Stimulated activated memory B cell treated with anti-CD40 and anti-IgM and Interleukin-4, amounts not matched to agents 10 μg/mL and 1 μg/mL and 100 μg/mL, for 72 hours (primary cell): ENCODE measurements at places on chromosomes 7 and 10.
A peak's percentile ranks its signal among the peaks of the same experiment; 100 is the strongest.

GRCh38 chr10:76977046-76977445, 660.6 kb downstream of the KCNMA1 start:
- ATAC-seq = no peak

- ATAC-seq = no peak
Measured at GRCh38 chr7:151968357-151968756, 12.1 kb downstream of the GALNTL5 start.

DNA sequence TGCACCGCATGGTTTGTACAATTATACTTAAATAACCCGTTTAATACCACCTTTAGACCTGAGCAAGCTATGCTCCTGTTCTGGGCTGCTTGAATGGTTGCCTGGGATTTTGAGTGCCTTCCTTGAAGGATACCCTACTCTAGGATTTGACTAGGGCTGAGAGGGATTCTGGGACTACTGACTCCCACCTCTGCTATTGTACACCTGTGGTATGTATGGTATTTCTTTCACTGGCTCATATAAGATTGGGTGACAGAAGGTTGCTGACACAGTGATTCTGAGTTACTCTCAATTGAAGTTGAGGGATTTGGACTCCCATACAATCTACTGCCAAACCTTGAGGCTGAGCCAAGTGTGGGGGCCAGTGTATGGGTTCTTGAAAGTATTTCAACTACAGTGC, 494.4 kb upstream of the SEMA3D start:
- ATAC-seq = no peak

GRCh38 chr7:30594048-30594539, 584 bp upstream of the GARS1 start:
- peak; percentile 71 for ATAC-seq

DNA sequence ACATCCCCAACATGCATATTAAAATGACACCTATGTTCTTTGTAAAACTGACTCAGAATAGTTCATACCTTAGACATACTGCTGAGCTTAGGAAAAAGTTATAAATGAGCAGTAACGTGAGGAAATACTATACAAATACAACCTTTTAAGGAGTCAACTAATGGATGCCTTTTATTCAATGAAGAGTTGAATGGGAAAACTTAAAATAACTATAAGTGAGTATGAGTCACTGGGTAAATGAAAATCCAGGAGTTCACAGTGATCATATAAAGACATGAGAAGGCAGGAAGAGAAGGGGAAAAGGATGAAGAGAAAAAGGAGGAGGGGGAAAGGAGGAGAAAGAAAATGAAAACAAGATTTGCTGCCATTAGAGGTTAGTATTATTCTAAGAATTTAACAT, 157.8 kb upstream of the PCDH15 start:
- no peak for ATAC-seq

DNA sequence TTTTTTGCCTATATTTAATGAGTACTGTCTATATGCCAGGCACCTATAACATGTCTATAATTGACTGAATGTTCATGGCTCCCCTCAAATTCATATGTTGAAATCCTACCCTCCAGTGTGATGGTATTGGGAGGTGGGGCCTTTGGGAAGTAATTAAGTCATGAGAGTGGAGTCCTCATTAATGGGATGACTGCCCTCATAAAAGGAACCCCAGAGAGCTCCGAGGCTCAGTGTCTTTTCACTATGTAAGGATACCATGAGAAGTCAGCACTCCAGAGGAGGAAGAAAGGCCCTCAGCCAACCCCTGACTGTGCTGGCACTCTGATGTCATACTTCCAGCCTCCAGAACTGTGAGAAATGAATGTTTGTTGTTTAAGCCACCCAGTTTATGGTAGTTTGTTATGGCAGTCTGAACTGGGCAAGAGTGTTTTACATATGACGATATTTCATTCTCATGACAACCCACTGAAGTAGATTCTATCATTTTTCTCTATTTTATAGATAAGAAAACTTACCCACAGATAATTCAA, 61.1 kb upstream of the PCGF5 start:
- ATAC-seq = no peak

DNA sequence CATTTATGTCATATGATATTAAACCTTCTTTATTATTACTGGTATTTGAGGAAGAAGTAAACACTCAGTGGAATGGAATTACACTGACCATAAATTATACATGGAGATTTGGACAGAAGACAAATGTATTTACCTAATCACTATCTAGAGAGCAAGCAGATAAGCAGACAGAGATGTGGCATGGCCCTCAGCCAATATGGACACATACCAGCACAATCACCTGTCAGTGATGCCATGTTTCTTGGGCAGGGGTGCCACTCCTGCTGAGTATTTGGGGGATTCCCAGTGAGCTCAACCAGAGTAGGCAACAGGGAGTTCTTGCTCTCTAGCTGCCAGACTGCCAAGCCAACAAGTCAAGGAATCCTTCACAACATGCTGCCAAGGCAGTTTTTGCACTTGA, 866.3 kb upstream of the LRRN3 start:
- no peak for ATAC-seq

DNA sequence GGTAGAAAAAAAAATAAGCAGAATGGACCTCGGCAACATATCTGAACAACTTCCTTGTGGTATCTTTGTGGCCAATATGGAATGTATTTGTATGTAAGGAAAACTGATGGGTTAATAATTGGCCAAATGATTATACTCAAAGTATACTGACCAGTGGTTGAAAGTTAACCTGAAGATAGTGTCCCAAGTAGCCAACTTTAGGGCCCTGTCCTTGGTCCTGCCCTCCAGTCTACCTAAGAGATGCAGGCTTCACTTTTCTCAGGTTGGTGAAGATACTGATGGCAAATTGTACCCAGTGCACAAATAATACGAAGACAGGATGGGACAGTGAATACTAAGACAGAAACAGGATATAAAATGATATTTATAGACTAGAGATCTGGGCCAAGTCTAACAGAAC, 109.2 kb downstream of the SORCS3 start:
- ATAC-seq = no peak

- no peak for ATAC-seq
Measured at GRCh38 chr10:69439350-69439739, 11.9 kb upstream of the TSPAN15 start.

GRCh38 chr7:35336444-35336843, 82.5 kb upstream of the TBX20 start:
- ATAC-seq = no peak

- peak; percentile 28 for ATAC-seq
Measured at GRCh38 chr7:111727905-111728634, 165.8 kb upstream of the IMMP2L start.

- no peak for ATAC-seq
Measured at GRCh38 chr7:35670856-35671569, 23.9 kb downstream of the HERPUD2 start.

- ATAC-seq = no peak
Measured at GRCh38 chr10:66625709-66626590, 299.9 kb upstream of the LRRTM3 start.

DNA sequence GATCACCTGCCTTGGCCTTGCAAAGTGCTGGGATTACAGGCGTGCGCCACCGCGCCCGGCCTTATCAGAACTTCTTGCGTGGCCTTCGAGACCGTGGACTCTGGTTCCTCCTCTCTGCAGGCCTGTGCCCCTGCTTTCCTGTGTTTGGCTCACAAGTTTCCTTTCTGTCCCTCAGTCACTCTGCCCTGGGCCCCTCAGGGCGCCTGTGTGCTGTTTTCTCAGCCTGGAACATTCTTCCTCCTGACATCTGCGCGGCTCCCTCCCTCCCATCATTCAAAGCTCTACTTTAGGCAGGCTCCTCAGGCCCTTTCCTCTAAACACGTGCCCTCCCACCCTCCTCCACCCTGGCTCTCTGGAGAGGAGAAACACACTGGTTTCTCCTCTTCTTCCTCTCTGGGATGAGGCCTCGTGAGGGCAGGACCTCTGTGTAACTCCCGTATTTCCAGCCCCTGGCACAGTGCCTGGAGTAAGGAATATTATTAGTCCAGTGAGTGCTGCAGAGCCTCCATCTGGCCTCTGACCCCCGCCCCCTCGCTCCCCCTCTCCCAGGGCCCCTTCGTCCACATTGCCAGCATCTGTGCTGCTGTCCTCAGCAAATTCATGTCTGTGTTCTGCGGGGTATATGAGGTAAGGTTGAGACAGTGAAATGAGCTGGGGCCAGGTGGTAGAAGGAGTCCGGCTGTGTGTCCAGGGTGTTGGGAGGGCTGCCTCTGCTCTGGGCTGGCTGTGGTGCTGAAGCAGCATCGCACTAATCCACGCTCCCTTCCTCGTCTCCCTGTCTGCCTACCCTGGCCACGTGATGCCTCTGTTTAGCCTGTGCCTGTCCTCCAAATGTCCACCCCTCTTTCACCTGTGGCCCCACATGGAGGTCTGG, 7.1 kb downstream of the CLCN1 start:
- no peak for ATAC-seq

DNA sequence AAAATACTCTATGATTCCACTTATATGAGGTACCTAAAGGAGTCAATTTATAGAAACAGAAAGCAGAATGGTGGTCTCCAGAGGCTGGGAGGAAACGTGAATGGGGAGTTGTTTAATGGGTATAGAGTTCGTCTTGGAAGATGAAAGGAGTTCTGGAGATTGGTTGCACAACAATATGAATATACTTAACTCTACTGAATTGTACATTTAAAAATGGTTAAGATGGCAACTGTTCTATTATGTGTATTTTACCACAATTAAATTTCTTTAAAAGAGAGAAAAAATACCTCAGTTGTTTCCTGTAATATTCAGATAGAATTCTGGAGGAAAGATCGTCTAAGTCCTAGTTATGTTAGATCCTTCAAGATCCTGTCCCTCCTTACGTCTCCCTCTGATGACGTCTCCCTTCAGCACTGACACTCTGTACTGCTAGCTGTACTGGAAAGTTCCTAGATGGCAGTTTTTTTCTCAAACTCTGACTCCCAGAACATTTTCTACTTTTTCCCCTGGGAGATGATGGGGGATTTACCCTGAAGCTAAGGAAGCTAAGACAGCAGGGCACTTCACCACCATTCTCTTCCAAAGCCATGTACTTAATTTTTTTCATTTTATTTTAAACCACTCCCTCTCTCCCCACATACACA, 53.2 kb upstream of the CAV2 start:
- ATAC-seq = no peak

- ATAC-seq = peak; percentile 9
Measured at GRCh38 chr10:131043039-131043691, 268.4 kb downstream of the TCERG1L start.

DNA sequence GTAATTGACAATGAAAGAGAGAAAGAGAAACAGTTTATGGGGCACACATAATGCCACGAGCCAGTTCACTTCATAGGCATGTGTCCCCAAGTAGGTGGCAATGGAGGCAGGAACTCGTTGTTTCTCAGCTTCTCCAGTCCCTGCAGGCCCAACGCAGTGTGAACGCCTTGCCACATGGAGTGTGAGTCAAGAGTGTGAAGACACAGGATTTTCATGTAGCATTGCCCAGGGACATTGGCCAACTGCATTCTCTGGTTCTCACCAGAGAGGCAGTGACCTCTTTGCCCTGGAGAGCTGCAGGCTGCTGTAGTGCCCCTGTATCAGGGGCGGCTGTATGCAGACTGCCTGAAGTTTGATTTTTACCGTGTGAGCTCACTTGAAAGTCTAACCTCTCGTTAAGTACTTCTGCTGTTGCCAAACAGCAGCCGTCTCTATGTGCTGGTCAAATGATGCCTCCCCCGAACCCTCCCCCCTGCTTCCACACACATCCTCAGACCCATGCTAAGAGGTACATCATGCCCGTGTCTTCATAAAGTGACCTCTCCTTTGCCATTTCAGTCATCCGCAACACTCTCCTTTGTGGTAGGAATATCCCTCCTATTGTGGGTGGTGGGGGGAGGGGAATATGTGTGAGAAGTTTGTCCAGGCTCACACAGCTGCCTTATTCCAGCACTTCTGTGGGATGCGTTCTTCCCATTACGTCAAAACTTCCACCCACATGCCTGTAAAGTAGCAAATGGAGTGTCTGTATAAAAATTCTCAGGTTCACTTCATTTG, 12.7 kb downstream of the LRRC18 start:
- ATAC-seq = no peak

DNA sequence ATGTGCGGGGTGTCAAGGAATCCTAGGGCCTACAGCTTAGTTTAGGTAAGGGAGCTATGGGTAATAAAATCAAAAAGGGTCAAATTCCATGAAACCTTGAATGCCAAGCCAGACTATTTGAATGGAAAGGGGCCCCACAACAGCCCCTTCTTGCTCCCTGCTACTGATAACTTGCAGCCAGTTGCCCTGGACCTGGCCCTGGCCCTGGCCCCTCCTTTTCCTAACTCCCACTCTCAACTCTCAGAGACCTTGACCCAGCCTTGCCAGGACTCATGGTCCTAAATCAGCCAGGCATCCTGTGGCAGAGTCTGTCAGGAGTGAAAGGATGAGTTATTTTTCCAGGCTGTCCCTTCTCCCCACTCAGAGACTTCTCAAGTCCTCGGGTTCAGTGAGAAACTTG, 5.9 kb downstream of the KCNIP2 start:
- ATAC-seq = no peak

DNA sequence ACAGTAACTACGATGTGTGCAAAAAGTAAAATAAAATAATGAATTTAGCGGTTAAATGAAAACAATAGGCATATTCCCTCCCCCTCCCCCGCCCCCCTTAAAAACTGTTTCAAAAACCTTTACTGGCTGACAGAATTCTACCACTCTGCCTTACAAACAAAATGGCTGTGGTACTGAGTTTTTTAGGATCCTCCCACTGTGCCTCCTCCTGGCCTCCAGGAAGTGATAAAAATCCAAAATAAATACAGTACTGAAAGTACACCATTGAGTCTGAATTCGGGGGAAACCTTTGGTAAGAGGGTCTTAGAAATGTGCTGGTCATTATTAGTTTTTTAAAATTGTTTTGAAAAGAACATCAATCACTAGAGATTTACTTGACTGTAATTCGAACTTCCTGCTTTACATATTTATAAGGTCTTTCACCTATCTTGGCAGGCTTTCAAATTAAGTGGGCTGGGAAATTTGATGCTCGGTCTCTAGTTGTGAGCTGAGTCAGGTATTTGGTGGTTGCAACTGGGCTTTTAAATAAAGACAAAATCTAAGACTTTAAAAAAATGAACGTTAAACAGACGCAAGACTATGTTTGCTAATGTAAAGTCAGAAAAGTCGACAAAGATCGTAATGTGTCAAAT, 32.5 kb upstream of the EPC1 start:
- ATAC-seq = peak; percentile 66
